Thoracic aorta (tissue), 2 donors: ENCODE measurements at places on chromosomes 1 and 21. TPM values are rescaled to one million over a fixed set of nuclear protein-coding genes. Genes with fewer than 3 reads are reported as not detected.

DNA sequence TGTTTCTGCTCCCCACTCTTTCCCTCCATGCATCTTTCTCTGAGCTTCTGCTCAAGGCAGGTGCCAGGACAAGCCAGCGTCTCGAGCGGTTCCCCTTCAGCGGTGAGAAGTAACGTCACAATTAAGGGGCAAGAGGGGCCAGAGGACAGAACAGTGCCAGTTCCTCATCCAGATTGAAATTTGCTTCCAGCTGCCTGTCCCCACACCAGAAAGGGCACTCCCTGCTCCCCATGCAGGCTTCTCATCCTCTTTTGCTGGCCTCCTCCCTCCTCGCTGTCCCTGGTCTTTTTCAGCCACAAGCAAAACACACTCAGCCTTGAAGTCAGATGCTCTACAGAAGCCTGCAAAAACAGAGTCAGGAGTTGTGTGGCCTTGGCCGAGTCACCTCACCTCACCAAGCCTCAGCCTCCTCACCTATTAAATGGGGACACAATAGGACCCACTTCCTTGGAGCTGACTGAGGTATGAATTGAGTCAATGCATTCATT lies 35.0 kb upstream of the ECE1 start:
- H3K4me3 ChIP-seq, result peak overlapping the region; percentile 46
- peaks cover 68% of the 10 kb centered on the region for H3K4me1 ChIP-seq
- no peak for DNase-seq
- H3K27ac ChIP-seq, result peak overlapping the region; percentile 91

Gene KCNT2
- total RNA-seq, result 23.6 TPM

- H3K4me1 ChIP-seq, result no peaks in the 10 kb centered on the region
- no peaks in the 10 kb centered on the region for H3K36me3 ChIP-seq
- no peaks in the 10 kb centered on the region for H3K27me3 ChIP-seq
- H3K27ac ChIP-seq, result no peak overlapping the region
These were observed 286.0 kb downstream of the VAV3 start for GRCh38 chr1:107678993-107679392.

DNA sequence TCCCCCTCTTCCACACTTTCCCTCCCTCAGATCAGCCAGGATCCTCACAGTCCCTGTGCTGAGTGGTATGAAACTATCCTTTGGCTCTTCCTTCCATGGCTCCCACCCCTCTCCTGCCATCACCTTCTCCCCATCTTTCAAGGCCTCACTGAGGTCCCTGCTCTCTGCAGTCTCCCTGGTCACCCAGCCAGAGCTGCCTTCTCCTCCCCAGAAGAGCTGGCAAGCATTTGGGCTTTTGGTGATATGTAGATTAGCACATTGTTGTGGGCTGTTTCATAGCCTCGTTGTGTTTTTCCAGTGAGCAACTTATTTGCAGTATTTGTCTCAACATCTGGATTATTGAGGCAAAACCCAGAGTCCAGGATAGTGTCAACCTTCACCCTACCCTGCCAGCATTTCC lies 2.2 kb downstream of the CSF1 start:
- peak overlapping the region; percentile 70 for H3K27ac ChIP-seq
- H3K27me3 ChIP-seq, result no peaks in the 10 kb centered on the region
- peak overlapping the region; percentile 82 for H3K4me3 ChIP-seq
- H3K36me3 ChIP-seq, result peaks cover 16% of the 10 kb centered on the region
- peaks cover 19% of the 10 kb centered on the region for H3K4me1 ChIP-seq
- no peak for DNase-seq

DNA sequence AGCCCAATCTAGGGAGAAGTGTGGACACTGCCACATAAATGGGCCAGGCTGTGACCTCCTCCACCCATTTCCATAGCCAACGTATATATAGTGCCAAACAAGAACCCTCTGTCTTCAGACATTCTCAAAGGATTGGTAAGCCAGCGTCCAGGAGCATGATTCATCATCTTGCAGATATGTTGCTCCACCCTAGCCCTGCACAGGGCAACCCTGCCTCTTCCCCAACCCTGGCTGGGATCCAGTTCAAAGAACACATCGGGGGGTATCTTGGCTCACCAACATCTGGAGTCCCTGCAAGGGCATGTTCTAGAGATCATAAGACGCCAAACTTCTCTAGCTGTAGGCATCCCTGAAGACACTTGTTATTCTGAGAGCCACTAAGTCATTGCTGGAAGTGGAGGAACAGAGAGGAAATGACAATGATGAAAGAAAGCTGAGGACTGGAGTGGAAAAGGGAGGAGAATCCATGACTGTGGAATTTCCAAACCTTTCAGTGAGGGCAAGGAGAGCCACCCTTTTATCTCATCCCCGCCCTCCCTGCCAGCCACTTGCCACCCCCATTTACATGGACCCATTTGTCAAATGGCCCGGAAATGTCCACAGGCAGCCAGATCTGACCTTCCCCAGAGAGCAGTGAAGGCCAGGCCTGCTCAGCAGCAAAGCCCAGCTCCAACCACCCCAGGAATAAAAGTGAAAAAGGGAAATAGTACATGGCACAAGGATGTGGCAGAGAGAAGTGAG lies 144.1 kb upstream of the CTTNBP2NL start:
- no peak overlapping the region for H3K27ac ChIP-seq
- no peak for DNase-seq
- no peak overlapping the region for H3K4me3 ChIP-seq
- no peaks in the 10 kb centered on the region for H3K36me3 ChIP-seq

Gene PYHIN1
- total RNA-seq, result 2.8 TPM

GRCh38 chr1:98018074-98018473 lies 97.2 kb upstream of the DPYD start:
- no peaks in the 10 kb centered on the region for H3K36me3 ChIP-seq
- no peaks in the 10 kb centered on the region for H3K27me3 ChIP-seq
- DNase-seq, result no peak
- H3K4me3 ChIP-seq, result no peak overlapping the region

- no peaks in the 10 kb centered on the region for H3K27me3 ChIP-seq
- H3K4me3 ChIP-seq, result no peak overlapping the region
- no peaks in the 10 kb centered on the region for H3K4me1 ChIP-seq
- H3K27ac ChIP-seq, result no peak overlapping the region
- H3K36me3 ChIP-seq, result no peaks in the 10 kb centered on the region
These were observed 119.7 kb downstream of the HHAT start for GRCh38 chr1:210448297-210448892.

Gene SLC5A9
- not detected for total RNA-seq

GRCh38 chr1:38923607-38924006 lies 18.0 kb downstream of the RHBDL2 start:
- DNase-seq, result no peak
- H3K36me3 ChIP-seq, result no peaks in the 10 kb centered on the region
- H3K27ac ChIP-seq, result no peak overlapping the region
- no peak overlapping the region for H3K4me3 ChIP-seq
- no peaks in the 10 kb centered on the region for H3K27me3 ChIP-seq

GRCh38 chr1:52669696-52670095 lies 28.5 kb downstream of the COA7 start:
- H3K27me3 ChIP-seq, result no peaks in the 10 kb centered on the region
- DNase-seq, result no peak
- H3K4me3 ChIP-seq, result no peak overlapping the region
- H3K4me1 ChIP-seq, result no peaks in the 10 kb centered on the region
- H3K36me3 ChIP-seq, result no peaks in the 10 kb centered on the region

Gene SH3GLB1
- 49.1 TPM for total RNA-seq

DNA sequence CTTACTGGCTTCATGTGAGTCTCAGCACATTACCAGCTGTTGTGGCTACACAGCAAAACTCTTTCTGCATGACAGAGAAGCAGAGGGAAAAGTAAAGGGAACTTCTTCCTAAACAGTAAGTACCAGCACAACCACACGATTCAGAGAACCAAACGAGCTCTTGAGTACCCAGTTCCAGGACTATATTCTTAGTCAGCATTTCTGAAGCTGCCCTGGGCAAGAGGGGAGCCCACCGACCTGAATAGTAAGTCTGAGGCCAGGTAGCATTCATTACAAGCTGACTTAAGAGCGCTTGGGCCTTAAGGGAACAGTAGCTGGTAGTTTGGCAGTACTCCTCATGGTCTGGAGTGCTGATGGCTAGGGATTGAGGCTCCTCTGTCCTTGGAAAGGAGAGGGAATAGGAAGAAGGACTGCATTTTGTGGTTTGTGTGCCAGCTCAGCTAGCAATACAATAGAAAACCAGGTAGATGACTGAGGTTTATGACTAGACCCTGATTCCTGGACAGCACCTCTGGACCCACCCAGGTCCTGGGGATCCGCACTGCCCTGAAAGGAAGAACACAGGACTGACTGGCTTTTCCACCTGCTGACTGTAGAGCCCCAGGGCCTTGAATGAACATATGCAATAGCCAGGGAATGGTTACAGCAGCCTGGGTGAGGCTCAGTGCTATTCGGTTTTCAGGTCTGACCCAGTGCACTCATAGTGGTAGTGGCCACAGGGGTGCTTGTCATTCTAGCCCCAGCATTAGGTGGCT lies 396.8 kb upstream of the PRMT6 start:
- DNase-seq, result no peak
- no peaks in the 10 kb centered on the region for H3K27me3 ChIP-seq
- H3K4me1 ChIP-seq, result no peaks in the 10 kb centered on the region
- no peak overlapping the region for H3K4me3 ChIP-seq
- H3K36me3 ChIP-seq, result no peaks in the 10 kb centered on the region

DNA sequence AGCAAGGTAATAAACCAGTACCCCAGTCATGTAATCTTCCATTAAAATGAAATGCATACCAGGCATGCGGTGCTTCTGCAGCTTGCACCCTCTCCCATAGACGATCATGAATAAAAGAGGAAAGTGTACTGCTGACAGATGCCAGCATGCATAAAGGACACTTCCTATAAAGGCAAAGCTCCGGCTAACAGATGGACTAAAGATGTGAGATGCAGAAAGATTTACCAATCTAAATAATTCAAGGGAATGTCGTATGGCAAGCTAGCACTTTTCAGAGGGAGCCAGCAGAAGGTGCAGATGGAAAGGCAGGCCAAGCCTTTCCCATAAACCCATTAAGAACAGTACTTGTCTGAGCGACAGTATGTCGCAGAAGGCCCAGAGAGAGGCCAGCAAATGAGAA lies 542.0 kb downstream of the NUF2 start:
- H3K4me1 ChIP-seq, result no peaks in the 10 kb centered on the region
- no peaks in the 10 kb centered on the region for H3K27me3 ChIP-seq
- H3K36me3 ChIP-seq, result no peaks in the 10 kb centered on the region
- no peak overlapping the region for H3K27ac ChIP-seq
- DNase-seq, result no peak

- H3K27me3 ChIP-seq, result no peaks in the 10 kb centered on the region
- no peaks in the 10 kb centered on the region for H3K36me3 ChIP-seq
- DNase-seq, result no peak
- no peak overlapping the region for H3K27ac ChIP-seq
These were observed 196.9 kb downstream of the TTLL7 start for GRCh38 chr1:83802023-83802422.

GRCh38 chr1:43545695-43546387 lies 15.2 kb downstream of the PTPRF start:
- DNase-seq, result peak; percentile 47
- no peaks in the 10 kb centered on the region for H3K27me3 ChIP-seq
- peak overlapping the region; percentile 7 for H3K27ac ChIP-seq

Gene NLRP3
- total RNA-seq, result 5.1 TPM

GRCh38 chr1:167627865-167628641 lies 2.0 kb upstream of the RCSD1 start:
- H3K27me3 ChIP-seq, result no peaks in the 10 kb centered on the region
- no peak for DNase-seq
- no peak overlapping the region for H3K27ac ChIP-seq

Gene B4GALT3
- 36.4 TPM for total RNA-seq

Gene LCE1C
- total RNA-seq, result 2.8 TPM

DNA sequence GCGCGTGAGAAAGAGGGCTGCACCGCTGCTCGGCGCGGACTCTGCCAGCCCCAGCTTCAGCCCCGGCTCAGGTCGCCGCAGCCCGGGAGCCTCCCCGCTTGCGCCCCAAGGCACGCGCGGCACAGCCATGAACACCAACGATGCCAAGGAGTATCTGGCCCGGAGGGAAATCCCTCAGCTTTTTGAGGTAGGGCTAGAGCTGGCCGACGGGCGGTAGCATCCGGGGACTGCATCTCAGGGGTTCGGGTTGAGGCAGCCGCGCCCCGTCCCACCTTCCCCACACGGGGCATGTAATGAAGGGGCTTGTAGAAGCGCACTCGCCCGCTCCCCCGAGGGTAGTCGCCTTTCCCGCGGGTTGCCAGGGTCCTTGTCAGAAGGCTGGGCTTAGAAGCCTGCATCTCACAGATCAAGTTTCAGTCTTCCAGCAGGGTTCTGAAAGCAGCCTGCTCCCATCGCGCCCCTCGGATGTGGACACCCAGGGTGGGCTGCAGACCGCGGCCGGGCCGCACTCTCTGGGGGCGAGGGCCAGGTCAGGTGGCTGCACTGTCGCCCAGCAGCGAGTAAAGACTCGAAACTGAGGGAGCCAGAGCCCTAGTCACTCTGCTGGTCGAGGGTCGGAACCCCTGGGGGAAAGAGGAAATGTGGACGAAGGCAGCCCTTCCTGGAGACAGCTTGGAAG lies 507 bp downstream of the AK5 start:
- H3K27ac ChIP-seq, result no peak overlapping the region
- no peaks in the 10 kb centered on the region for H3K36me3 ChIP-seq
- peak overlapping the region; percentile 77 for H3K4me3 ChIP-seq
- DNase-seq, result no peak

- H3K36me3 ChIP-seq, result no peaks in the 10 kb centered on the region
- H3K4me3 ChIP-seq, result no peak overlapping the region
- H3K4me1 ChIP-seq, result peaks cover 27% of the 10 kb centered on the region
- peak overlapping the region; percentile 79 for H3K27ac ChIP-seq
- DNase-seq, result no peak
These were observed 26.1 kb upstream of the KCNE2 start for GRCh38 chr21:34337741-34338140.

DNA sequence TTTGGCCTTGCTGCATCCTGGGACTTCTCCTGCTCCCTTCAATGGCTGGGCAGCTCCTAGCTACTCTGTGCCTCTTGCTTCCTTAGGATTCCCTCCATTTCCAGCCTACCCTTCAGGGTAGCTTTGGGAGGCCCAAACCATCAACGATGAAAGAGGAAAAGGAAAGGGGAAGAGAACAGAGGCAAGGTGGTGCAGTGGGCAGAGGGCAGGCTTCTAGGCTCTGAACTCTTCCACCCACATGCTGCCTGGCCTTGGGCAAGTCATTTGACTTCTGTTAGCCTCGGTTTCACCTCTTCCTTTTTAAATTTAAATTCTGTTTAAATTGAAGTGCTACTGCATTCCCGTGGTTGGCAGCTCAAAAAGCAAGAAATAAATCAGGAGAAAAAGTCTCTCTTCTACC lies 5.7 kb upstream of the PPM1J start:
- DNase-seq, result no peak
- no peak overlapping the region for H3K27ac ChIP-seq
- peaks cover 5% of the 10 kb centered on the region for H3K4me1 ChIP-seq
- no peak overlapping the region for H3K4me3 ChIP-seq
- H3K27me3 ChIP-seq, result no peaks in the 10 kb centered on the region

DNA sequence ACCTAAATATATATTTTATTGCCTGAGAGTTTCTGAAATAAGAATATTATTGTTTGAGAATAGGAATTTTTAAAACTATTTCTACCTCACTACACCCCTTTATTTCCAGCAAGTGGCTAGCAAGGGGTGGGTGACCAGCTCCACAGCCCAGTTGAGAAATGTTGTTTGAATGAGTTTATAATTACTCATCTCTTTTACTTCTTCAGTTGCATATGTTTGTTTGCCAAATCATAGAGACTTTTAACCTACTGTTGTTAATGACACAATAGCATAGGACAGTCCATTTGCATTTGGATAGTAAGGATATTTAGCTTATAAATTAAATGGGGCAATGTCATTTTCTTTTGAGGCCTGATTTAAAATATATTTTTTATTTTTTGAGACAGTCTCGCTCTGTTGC lies 127.8 kb downstream of the NRDC start:
- no peak for DNase-seq
- H3K27me3 ChIP-seq, result no peaks in the 10 kb centered on the region
- no peak overlapping the region for H3K4me3 ChIP-seq
- H3K36me3 ChIP-seq, result peaks cover 3% of the 10 kb centered on the region
- H3K27ac ChIP-seq, result no peak overlapping the region
